Activated CD4-positive, alpha-beta memory T cell treated with anti-CD3 and anti-CD28 coated beads for 36 hours (primary cell): ENCODE measurements at places on chromosomes 4 and X. TPM values are rescaled to one million over a fixed set of nuclear protein-coding genes. Genes with fewer than 3 reads are reported as not detected.

GRCh38 chr4:82864336-82864979 is 26.5 kb downstream of the SEC31A start:
- peak; percentile 37 for DNase-seq

- no peak for DNase-seq
These were observed 18.1 kb upstream of the CXCL2 start for GRCh38 chr4:74117024-74117534.

- DNase-seq: no peak
These were observed 231.7 kb upstream of the PGRMC2 start for GRCh38 chr4:128519163-128519830.

- DNase-seq: no peak
These were observed 48.3 kb downstream of the CLCN5 start for GRCh38 chrX:49970674-49971073.

DNA sequence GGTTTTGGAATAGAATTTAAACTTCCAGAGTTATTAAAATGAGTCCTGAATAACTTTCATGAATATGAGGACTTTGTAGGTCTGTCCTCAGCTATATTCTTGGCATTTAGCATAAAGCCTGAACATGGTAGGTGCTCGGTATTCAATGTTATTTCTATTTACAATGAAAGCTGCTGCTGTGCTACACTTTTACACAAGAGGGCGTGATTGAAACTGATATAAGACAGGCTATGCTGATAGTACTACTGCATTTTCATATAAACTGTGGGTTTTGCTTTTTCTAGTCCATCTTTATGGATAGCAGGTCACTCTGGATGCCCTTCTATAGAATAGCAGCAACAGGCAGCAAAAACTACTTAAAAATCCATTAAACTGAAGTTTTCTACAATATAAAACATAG is 12.3 kb upstream of the GNPDA2 start:
- no peak for DNase-seq

- no peak for DNase-seq
These were observed 2.5 kb upstream of the CITED1 start for GRCh38 chrX:72308209-72308565.

Gene AMELX
- total RNA-seq: not detected

DNA sequence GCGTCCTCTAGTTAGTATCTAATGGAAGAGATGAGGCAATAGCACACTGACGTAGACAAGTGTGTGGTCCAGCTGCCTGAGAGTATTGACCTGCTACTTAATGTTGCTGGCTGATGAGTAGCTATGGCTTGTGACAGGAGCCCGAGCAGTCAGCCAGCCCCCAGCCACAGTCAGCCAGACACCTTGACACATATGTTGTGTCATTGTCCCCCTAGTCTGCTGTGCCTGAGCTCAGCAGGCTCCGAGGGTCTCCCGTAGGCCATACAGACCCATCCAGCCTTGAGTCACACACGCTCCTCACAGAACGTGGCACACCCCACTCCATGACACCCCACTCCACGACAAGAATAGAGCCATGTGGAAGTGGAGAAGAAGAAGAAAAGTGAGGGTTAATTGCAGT is 362.1 kb downstream of the UNC5C start:
- no peak for DNase-seq

Gene FGD1
- 0.26 TPM for total RNA-seq

DNA sequence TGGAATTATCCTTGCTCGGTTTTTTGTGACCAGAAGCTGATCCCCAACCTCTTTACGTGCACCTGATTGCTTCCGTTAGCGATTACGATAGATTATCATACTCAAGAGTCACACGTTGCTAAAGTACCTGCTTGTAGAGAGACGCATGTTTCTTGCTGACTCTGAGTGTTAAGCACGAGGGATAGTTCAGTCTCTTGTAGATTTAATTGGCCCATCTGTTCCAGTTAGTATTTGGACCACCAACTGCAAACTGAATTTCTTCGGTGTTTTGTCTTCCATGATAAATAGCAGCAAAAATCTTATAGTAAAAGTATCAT is 516 bp upstream of the COX18 start:
- DNase-seq: no peak

Gene SMR3B
- not detected for total RNA-seq

DNA sequence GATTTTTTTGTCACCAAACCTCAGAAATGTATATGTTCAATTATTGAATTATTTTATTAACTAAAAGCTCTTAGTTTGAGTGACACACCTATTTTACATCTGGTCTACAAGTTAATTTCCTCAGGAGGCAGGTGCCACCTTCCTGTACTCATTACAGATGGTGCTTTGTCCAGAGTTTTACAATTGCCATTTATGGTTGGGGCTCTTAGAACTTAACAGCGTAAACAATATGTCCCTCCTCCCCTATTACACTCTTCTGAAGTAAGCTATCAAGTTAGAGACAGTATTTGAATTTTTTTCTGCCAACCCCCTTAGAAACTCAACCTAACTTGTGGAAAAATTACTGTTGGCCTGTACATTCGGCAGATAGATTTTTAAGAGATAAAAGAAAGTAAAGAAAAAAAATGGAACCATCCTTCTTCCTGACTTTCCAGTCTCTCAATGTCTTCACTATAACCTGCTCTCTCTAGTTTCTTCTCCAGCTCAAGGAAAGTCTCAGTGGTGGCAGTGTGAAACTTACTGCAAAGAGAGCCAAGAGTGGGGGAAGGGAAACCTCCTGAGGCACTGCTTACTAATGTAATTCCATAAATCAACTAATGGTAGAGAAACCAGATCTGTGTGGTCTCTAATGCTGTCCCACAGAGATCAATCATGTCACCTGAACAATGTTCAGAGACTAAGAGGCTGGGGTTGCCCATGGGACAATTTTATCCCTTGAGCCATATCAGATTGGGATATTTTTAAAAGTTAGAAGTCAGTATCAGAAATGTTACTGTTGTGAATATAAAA is 7.8 kb downstream of the CXXC4 start:
- DNase-seq: no peak

DNA sequence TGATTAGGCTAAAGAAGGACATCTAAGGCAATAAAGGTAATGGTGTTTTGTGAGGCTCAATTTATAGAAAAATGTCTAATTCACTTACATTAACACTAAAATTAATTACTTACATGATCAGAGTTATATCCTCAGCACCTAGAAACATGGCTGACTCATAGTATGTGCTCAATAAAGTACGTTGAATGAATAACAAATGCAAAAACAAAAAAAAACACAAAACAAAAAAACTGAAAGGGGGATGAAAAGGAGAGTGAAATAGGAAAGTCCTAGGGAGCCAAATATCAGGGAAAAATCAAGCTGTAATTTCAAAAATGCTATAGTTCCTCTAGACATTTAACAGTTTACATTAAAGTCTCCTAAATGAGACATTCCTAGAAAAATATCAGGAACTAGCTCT is 18.7 kb downstream of the MBNL3 start:
- DNase-seq: no peak

DNA sequence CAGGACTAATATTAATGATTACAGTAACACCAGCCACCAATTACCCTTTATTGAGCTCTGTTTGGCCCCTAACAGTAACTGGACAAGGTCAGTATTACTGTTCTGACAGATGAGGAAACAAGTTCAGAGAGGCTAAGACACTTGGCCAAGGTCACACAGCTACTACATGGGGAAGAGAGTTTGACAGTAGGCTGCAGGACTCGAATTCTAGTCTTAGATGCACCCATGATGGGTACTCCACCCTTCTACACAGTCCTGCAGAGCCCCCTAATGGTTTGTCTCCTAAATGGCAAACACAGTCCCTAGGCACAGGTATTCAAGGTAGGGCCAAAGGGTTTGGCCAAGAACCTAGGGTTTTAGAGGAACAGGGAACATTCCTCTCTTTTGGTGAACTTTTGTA is 93.9 kb downstream of the NSUN7 start:
- peak; percentile 55 for DNase-seq

Gene EDA2R
- 1.1 TPM for total RNA-seq

DNA sequence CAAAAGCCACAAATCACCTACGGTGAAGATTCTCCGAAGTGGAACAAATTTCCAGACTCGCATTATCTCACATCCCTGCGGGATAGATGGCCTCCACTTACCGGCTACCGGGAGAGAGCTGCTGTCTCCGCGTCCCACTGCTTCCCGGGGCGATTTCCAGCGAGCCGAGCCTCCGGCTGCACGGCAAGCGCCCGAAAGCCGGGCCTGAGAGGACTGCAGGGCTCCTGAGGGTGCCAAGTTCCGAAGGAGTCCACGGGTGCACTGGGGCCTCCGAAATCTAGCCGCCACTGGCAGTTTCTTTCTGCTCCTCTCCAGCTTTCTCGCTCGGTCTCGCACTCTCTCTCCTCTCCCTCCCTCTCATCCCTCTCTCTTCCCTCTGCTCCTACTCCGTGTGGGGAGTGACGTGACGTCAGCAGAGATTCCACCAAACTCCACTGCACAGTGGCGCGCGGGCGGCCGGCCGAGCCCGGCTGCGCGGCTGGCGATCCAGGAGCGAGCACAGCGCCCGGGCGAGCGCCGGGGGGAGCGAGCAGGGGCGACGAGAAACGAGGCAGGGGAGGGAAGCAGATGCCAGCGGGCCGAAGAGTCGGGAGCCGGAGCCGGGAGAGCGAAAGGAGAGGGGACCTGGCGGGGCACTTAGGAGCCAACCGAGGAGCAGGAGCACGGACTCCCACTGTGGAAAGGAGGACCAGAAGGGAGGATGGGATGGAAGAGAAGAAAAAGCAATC is 14.0 kb upstream of the PITX2 start:
- no peak for DNase-seq

DNA sequence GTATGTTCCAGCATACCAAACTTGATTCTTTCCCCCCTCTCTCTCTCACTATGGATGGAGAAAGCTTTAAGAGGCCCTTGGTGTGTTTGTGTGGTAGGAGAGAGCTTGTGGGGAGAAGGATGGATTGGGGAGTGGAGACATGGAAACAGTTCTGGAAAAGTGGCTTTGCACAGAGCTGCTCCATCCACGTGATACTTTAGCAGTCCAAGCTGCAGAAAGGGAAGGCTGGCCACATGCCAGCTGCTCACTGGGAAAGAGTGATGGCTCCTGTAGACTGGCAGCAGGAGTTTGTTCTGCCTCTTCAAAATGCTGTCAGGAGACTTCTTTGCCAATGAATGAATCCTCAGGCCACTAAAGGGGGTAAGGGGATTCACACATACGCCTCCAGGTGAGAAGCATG is 21.7 kb upstream of the SEC24B start:
- no peak for DNase-seq

- DNase-seq: no peak
These were observed 7.7 kb upstream of the THOC2 start for GRCh38 chrX:123740536-123740935.

Gene AKAP17A
- 62.9 TPM for total RNA-seq

DNA sequence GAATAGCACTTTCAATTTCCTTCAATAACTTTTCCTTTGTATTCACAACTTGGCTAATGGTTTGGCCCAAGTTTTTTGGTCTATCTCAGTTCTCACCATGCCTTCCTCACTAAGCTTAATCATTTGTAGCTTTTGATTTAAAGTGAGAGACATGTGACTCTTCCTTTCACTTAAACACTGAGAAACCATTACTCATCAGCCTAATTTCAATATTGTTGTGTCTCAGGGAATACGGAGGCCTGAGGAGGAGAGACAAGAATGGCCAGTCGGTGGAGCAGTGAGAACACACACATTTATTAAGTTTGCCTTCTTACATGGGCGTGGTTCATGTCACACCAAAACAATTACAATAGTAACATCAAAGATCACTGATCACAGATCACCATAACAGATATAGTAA is 56.7 kb downstream of the TSPAN5 start:
- peak; percentile 54 for DNase-seq

- peak; percentile 67 for DNase-seq
These were observed 85.5 kb upstream of the TET2 start for GRCh38 chr4:105061136-105061696.

DNA sequence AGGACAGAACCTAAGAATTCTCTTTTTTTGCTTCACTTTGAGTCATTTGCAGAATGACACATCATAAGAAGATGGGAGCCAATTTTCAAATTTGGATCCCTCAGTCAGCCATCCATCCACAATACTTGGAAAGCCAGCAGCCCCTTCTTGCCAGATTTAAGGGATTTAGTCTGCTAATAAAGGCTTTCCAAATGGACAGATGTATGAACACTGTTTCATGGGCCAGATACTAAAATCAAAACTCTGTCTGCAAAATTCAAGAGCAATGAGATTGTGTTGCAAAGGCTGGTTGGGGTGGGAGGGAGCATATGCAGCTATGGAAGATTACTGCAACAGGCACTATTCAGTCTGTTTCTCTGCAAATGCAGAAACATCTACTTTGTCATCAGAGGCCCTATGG is 37.7 kb upstream of the KCNIP4 start:
- no peak for DNase-seq

DNA sequence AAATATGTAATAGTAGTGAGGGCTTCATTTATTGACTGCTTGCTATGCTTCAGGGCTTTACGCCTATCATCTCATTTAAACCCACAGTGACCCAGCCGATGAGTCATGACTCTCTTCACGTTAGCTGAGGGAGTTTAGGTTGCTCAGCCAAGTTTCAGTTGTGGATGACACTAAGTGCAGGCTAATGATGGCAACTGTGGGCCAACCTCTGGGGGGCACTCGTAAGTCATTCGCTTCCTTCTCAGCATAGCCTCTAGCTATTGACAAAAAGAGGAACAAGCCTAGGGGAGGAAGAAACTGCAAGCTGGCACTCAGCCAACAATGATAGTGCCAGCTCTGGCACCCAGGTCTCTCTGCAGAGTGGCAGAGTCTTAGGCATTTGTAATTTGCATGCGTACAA is 325.0 kb downstream of the ARHGAP10 start:
- DNase-seq: peak; percentile 85

Gene FREM3
- not detected for total RNA-seq

Gene GLRA3
- total RNA-seq: not detected

- no peak for DNase-seq
These were observed 12.6 kb downstream of the DGKQ start for GRCh38 chr4:960636-961350.

GRCh38 chr4:185307136-185307950 is 88.4 kb downstream of the LRP2BP start:
- DNase-seq: no peak

GRCh38 chr4:41212616-41213203 is 1.6 kb downstream of the APBB2 start:
- DNase-seq: peak; percentile 18

DNA sequence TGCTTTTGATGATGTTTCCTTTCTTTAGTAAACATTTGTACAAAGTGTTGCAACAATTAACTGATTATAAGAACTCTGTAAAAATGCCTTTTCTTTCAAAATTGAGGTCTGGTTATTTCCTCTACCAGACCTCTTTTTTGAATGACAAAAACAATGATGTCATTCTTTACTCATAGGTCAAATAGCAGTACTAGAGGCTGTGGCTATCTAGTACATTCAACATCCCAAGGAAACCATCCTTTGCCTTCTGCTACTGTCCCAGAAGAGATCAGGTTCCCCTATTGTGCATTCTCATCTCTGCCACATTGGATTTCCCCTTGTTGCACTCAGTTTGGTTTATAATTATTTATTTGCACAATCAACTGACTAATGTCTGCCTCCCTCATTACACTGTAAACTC is 19.1 kb upstream of the MAD2L1 start:
- DNase-seq: no peak
